Thyroid gland (tissue), 4 donors: ENCODE measurements at places on chromosomes 5 and 9.

DNA sequence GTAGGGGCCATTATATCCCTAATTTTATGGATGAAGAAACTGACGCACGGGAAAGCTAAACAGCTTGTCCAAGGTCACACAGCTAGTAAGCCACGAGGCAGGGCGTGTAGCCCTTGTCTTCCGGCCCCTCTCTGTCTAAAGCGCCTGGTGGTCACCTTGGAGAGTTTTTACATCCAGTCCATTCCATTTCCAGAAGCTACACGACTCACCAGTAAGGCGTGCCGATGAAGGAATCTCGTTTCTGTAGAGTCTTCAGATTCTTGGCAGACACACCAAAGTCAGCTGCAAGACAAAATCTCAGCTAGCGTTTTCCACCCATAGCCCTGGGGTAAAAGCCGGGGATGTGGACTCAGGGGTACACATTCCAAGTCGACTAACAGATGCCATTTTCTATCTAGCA lies 80.5 kb downstream of the STK10 start:
- no peak for DNase-seq

GRCh38 chr5:55919625-55920024 lies 68.5 kb downstream of the IL31RA start:
- no peak for DNase-seq

- DNase-seq: no peak
These were observed 50.1 kb upstream of the RETREG1 start for GRCh38 chr5:16666883-16667398.

DNA sequence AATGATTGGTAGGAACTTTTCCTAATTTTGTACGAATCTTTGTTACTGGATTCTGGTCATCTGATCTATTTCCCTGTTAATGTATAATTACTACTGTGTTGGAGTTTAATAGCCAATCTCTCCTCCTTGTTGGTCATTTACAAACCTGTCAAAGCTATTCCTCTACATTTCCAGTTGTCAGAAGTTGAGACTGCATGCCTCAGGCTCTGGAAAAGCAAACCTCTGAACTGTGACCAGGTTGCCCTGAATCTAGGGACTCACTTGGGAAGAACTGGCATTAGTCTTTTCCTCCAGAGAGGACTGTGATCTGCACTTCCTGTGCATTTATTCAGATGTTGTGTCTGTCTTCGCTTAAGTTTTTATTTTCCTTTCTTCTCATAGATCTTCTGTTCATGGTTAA lies 16.1 kb downstream of the PDLIM4 start:
- peak; percentile 20 for DNase-seq

DNA sequence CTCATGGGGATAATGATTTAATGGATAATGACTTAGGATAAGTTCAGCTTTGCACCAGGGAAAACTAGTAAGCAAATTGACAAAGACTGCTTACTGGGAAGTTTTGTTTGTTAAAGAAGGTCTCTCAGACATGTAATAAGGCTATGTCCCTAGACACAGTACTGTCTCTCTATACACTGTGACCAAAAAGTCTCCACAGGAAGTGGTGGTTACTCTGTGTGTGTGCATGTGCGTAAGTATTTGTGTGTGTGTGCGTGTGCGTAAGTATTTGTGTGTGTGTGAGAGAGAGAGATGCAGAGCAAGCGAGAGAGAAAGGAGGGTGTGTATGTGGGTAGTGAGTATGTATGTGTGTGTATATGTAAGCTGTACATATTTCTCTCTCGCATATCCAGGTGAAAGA lies 229.6 kb downstream of the GLIS3 start:
- DNase-seq: no peak

GRCh38 chr9:4661165-4661564 lies 929 bp upstream of the PLPP6 start:
- no peak for DNase-seq

DNA sequence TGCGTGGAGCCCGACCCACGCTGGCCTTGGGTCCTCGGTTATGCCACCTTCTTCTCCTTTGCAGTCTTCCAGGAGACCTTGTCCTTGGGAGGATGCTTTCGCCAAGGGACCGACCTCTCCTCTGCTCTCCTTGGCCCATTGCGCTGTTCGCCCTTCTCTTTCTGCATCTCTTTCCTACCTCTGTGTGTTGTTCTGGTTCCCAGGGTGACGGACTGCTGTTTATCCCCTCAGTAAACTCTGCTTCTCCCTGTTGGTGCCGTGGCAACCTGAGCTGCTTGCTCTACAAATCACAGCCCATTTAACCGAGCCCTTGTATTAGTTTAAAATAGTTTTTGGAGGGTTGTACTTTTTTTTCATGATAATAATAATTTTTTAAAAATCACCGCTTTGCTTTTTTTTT lies 97.9 kb downstream of the DAPK1 start:
- peak; percentile 44 for DNase-seq

GRCh38 chr9:134724912-134725604 lies 83.5 kb downstream of the COL5A1 start:
- DNase-seq: no peak

DNA sequence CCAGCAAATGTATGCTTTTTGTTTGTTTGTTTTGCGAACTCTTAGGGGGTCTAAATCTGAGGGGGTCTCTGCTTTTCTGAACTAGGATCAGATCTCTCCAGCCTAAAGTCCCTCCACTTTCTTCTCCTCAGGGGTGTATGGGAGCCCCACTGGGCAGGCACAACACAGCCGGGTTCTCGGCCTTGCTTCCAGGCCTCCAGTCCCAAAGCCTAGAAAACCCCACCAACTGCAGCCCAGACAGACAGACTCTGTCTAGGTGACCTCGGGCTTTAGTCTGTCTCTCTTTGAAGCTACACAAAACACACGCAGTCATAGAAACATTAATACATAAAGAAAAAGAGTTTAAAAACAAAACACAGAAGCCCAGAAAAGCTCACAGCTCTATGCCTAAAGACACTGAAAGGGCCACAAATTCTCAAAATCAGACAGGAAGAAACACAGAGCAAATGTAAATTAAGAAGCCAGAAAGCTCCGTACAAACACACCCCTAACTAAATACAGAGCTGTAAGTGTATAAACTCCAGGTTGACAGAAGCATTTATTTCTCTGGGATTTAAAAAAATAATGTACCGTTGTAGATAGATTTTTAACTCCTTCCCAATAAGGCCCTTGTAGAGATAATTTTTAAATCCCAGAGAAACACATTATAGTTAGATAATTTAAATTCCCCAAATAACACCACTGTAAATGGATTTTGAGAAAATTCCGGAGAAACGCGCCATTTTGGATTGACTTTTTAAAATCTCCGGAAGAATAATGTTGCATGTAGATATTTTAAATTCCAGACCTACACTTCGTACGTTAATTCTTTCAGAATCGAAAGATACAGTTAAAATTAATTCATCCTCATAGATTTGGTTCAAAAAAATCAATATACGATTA lies 2.0 kb downstream of the PITX1 start:
- DNase-seq: no peak

- no peak for DNase-seq
These were observed 41.1 kb downstream of the GCNT1 start for GRCh38 chr9:76500061-76500460.

DNA sequence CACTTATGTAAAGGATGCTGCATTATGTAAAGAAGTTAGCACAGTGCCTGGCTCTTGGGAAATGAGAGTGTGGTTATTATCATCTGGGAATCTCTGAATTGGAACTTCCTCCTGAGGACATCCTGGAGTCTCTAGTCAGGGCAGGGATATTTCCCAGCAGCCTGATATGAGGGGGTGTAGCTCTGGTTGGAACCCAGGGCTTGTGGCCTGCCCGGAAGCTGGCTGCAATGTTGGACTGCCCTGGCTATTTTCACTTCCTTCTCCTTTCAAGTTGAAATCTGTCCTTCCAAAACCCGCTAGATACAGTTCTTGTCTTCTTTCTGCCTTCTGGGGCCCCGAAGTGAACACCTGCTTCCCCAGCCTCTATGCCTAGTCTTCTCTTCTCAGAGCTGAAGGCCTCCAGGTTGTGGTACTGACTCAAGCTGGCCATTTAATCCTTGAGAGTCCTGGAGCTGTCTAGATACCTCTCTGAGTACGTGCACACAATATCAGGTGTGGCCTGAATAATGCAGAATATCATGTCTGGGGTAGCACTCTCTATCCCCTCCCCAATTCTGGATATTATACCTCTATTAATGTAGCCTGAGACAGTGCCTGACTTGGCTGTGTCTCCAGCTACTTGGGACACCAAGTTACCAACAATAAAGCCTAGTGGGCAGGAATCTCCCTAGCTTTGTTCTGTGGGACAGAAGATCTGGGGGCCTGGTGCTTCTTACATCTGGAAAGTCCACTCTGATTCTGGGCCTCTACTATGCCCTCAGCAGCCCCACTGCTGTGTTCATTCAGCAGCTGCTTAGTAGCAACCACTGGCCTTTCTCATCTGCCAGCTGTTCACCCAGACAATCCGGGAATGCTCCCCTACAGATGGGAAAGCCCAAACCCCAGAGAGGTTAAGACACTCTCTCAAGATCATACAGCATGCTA lies 45.0 kb downstream of the SLC6A7 start:
- DNase-seq: no peak

DNA sequence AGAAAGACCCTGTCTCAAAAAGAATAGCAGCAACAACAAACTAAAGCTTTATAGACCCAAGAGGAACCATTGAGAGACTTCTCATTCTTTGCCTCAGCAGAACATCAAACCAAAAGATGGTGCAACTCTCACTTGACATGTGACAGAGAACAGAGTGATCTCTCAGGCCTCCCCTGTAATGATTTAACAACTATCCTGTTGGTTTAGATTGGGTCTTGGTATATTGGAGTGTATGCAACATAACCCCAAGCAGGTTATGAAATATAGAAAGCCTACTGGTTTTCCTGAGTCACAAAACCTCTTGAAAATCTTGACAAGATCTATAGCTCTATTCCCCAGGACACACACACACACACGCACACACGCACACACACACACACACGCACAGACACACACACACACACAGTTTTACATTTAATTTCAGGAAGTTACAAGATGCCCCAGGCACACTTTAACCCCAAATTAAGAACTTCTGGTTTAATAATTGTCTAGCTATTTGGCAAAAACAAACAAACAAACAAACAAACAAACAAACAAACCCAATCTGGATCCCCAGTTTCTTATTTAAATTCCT lies 6.5 kb upstream of the FGF1 start:
- DNase-seq: no peak

DNA sequence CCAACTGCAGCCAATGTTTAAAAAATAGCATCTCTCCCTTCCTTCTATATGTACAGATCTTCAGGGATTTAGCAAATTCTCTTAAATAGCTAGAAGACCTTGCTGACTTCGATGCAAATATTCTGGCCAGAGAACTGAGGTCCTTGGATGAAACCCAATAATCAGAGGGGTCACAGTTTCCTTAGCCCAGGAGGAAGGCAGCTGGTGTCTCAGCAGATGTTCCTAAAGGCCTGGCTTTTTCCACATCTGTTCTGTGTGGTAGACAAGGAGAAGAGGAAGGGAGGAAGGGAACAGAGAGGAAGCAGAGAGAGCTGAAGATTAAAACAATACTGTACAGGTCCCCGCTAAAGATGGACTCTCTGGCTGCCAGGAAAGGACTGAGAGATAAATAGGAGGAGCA lies 33.1 kb downstream of the BOD1 start:
- no peak for DNase-seq

DNA sequence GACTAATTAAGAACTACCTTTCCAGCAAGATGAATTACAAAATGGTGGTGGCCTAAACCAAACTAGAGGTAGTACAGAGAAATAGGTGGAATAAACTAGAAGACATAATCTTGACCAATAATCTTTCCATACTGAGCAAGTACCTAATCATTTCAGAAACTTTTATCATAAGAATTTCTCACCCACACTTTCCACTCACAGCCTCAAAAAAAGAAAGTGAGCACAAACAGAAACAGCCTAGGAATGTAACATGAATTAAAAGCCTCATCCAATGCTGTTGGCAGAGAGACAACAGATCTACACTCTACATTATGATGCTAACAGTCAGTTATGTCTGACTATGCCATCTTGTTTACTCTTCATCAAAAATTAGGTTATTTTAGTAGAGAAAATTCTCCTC lies 1.3 kb downstream of the RNF38 start:
- no peak for DNase-seq

DNA sequence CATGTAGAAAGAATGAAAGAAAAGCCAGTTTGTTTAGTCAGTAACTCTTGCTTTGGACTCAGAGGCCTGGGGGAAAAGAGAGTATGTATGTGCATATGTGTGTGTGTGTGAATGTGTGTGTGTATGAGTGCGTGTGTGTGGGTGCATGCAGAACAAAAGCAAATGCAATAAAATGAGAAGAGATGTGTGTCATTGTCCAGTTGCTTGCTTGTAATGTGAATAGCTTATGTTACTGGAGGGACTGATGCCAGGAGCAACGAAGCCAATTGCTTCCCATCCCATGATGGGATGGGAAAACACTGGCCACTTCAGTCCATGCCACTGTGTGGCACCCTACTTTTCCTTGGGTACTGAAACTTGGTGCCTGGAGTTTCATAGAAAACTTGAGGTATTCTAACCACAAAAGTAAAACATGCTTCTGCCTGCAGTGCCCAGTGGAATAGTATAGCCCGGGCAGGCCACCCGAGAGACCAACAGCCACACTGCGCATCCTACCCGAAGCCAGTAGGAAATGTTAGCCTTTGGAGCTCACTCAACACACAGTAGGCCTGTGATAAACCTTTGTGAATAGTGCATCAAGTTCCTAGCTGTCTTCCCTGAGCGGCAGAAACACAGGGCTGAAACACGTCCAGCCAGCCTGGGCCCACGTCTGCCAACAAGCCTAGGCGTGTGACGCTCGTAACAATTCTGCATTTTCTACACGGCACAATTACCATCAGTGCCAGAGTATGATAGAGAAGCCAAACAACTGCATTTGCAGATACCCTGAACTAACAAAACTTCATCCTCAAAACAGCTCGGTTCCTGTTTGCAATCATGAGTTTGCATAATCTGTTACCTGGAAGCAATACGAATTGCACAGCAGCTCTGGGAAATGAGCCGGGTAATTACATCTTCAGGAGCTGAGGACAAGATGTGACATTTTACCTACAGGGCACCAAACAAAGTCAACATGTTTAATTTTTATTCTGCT lies 198.1 kb downstream of the SYK start:
- DNase-seq: no peak

GRCh38 chr5:90264689-90265544 lies 144.6 kb downstream of the CETN3 start:
- peak; percentile 52 for DNase-seq

DNA sequence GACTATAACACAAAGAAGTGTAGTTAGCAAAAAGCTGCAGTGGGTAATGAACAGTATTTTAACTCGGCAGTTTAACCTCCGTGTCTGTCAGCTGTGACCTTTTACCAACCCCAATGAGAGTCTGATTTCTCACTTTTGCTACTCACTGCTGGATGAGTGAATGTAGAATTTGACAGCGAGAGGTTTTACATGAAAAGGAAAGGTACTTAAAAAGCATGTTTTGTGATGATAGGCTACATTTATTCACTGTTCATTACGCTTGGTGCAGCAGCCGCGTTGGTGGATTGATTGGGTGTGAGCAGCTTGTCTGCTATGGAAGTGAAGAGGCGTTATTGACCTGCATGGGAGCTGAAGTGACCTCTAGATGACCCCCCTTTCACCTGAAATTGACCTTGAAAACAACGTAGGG lies 867.7 kb downstream of the NR2F1-AS1 start:
- no peak for DNase-seq

GRCh38 chr5:121731377-121731776 lies 120.3 kb upstream of the FTMT start:
- no peak for DNase-seq

GRCh38 chr9:4939118-4939561 lies 45.9 kb upstream of the JAK2 start:
- DNase-seq: no peak
